ENCODE measurements at places on chromosomes 6 and 20.

DNA sequence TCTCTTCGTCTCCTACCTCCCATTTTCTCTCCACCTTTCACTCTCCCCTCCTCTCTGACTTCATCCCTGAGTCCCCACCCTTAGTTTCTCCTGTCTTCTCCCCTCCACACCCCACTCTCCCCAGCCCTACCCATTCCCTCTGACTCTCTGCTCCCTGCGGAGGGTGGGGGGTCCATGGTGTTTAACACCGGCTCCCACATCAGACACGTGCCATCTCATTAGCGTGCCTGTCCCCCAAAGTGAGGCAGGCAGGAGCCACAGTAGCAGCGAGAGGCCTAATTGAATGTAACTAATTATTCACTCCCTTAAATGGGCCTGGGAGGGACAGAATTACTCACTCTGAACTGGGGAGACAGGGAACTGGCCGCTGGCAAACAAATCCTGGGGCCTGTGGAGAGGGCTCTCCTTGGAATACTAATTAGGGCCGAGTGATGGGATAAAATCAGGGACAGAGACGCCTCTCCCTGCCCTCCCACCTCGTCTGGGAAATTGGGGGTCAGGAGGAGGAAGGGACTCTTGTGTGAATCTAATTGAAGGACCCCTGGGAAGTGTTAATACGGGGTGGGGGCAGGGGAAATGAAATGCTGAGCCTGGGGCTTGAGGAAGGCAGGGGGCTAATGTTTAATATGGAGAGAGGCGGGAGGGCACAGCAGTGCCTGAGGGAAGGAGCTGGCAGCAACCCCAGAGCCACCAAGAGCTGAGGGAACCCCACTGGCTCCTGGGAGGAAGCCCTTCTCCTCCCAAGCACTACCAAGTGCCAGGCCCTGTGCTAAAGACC, 17.9 kb downstream of the CD40 start:
- DNase-seq = no peak

DNA sequence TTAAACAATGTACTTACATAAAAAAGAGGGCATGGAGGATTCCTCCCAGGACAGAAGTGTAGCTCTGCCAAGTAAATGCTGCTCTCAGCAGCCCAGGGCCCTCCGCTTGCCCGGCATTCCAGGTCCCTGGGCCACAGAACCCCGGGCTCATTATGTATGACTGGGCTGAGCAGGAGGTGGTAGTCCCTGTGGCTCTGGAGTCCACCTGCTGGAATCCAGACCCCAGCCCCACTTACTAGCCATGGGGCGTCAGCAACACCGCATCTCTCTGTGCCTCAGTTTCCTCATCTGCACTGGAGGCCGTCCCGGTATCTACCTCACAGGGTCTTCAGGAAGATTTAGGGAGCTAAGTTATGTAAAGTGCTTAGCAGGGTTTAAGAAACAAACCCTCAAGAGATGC, 55.4 kb downstream of the PSMG4 start:
- no peak for DNase-seq

GRCh38 chr6:52611833-52612232, 35.0 kb upstream of the TRAM2 start:
- DNase-seq = no peak

DNA sequence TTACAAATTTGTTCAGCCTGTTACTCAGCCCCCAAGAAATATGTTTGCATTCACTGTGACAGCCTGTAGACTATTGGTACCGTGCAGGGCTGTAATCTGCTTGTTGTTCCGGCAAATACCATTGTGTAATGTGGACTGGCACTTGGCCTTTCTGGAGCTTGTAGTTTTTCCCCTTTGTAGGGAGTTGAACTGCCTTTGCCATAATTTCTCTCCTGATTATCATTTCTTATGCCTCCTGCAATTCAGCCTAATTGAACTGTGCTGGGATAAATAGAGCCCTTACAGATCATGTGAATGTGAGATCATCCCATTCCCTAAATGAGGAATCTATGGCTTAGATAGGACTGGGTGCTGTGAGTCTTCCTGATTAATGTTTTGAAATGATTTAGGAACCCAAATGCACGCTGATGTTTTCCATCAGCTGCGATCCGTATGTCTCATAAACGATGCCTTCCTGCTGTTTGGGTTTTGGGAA, 185.1 kb downstream of the JARID2 start:
- no peak for DNase-seq

GRCh38 chr6:144033816-144034735, 26.0 kb upstream of the PLAGL1 start:
- no peak for DNase-seq

GRCh38 chr6:148382861-148383260, 40.2 kb downstream of the SASH1 start:
- DNase-seq = no peak

GRCh38 chr20:4045082-4045481, 29.7 kb upstream of the RNF24 start:
- no peak for DNase-seq

DNA sequence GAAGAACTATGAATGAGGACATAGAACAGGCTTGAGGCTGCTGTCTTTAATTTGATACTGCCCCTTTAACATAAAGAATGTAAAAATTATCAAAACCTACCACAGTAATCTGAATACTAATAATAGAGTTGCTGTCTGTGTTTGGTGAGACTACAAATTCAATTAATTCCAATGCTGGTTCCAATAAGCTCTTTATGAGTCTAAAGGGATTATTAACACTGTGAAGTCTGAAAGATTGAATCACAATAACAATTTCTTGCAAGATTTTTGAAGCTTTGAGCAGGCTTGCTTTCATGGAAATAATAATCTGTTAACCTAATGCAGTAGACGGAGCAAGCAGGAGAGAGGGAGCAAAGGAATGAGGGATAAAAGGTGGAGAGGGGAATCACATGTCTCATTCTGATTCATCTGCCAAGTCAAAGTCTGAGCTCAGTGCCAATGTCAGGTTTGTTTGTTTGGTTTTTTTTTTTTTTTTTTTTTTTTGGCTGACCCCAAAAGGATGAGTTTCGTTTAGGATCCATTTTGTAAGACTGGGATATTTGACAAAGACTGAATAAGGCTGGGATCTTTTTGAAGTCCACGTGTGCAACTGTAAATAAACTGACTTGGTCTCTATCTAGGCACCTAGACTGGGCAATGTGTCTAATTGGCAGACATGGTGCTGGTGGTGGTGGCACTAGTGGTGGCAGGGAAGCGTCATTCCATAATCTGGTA, 211.6 kb downstream of the RNF144B start:
- DNase-seq = no peak

DNA sequence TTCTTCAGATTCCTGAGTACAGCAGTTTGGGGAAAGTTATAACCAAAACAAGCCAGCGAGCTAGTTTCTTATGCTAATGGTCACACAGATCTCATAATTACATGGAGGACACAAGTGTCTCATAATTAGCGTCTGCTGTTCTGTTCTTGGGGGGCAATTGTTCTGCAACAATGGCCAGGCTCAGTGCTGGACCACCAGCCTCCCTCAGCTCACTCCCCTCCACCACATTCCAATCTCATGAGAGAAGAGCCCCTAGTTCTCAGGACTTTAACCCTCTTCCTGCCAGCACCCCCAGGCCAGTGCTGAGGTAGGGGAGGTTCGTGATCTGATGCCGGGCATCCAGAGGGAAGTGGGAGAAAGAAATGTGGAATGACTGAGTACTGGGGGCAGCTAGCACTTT, 20.2 kb upstream of the TOX2 start:
- no peak for DNase-seq

GRCh38 chr6:36978421-36979346, 7.3 kb downstream of the MTCH1 start:
- no peak for DNase-seq

DNA sequence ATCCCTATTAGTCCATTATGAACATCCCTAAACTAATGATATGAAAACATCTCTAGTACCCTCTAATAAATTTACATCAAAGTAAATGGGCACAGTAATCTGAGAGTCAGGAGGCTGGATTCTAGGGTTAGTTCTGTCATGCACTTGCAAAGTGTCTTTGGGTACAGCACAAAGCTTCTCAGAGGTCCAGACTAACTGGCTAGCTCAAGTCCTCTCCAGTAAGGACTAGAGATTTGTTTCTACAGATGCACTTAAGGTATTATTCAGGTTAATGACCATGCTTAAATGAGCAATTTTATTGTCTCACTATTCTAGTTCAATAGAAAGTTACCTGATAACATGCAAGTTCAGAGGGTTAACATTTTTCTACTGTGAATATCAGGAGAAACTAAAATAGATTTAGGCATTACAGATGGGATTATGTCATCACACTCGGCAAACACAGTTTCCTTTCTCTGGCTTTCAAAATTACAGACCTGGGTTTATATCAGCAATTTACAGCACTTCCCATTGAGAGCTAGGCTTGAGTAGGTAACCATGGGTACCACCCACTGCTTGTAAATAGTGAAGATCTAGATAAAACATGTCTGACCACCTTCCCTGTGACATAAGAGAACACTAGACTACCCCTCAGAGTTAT, 402.9 kb upstream of the RUNX2 start:
- DNase-seq = no peak

DNA sequence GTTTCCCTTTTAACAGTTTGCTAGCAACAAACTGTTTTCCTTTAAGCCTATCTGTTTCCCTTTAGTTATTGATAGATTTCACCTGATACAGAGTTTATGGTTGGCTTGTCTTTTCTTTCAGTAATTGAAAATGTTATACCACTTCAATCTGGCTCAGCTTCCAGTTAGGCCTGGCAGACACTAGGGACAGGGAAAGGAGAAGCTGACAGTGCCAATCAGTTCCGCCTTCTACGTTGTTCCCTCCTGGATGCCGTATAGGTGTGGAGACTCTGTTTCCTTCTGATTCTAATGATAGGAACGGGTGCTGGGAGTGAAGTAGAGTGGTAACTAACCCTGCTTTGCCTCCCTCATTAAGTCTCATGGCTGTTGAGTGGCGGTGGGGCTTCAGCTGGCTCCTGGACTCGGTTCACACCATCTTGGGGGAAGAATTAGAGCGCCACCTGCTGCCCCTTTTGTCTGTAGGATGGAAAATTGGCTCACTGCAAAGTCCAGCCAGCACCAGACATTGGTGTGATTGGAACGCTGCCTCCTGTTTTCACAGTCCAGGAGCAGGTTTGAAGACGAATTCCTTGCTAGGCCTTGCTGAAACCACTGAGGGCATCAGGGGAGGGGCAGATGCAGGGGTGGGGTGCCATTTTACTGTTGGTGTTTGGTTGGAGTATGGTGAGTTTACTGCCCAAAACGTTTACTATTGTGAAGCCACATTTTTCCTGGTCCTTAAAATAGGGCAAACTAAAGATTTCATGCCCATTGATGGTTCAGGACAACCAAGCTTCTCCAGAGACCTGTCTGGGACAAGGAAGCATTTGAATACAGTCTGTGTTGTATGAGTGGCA, 1729.5 kb downstream of the GRIK2 start:
- peak; percentile 27 for DNase-seq

DNA sequence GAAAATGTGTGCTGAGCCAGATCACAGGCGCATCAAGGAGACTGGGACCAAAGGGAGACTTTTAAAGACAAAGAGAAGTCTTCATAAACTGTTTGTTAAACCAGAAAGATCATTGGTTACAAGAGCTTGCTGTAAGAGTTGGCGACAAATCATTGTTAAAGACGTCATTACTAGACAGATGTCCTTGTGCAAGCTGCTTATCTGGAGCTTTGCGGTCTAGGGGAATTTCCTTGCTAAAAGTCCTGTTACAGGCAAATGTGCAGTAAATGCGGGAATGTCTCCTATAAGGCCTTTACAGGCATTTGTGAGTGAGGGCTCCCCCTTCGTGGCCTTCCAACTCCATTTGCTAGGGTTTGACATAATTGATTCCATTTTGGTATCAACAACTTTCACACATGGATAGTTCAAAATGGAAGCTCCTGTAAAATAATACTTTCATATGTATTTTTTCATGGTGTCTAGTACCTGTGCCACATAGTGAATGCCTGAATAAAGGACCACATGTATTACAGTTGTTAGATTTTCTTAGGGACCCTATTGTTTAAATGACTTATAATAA, 362.4 kb downstream of the UTRN start:
- DNase-seq = no peak

- no peak for DNase-seq
These were observed 3.9 kb downstream of the OTOR start for GRCh38 chr20:16752082-16752481.

- DNase-seq = no peak
These were observed 184.6 kb downstream of the SMOC2 start for GRCh38 chr6:168625602-168626001.

- DNase-seq = no peak
These were observed 644.3 kb downstream of the HDGFL1 start for GRCh38 chr6:23213651-23214050.

GRCh38 chr6:96923400-96923799, 1.1 kb upstream of the KLHL32 start:
- DNase-seq = no peak

GRCh38 chr6:44712353-44713111, 325.0 kb downstream of the CDC5L start:
- DNase-seq = no peak

DNA sequence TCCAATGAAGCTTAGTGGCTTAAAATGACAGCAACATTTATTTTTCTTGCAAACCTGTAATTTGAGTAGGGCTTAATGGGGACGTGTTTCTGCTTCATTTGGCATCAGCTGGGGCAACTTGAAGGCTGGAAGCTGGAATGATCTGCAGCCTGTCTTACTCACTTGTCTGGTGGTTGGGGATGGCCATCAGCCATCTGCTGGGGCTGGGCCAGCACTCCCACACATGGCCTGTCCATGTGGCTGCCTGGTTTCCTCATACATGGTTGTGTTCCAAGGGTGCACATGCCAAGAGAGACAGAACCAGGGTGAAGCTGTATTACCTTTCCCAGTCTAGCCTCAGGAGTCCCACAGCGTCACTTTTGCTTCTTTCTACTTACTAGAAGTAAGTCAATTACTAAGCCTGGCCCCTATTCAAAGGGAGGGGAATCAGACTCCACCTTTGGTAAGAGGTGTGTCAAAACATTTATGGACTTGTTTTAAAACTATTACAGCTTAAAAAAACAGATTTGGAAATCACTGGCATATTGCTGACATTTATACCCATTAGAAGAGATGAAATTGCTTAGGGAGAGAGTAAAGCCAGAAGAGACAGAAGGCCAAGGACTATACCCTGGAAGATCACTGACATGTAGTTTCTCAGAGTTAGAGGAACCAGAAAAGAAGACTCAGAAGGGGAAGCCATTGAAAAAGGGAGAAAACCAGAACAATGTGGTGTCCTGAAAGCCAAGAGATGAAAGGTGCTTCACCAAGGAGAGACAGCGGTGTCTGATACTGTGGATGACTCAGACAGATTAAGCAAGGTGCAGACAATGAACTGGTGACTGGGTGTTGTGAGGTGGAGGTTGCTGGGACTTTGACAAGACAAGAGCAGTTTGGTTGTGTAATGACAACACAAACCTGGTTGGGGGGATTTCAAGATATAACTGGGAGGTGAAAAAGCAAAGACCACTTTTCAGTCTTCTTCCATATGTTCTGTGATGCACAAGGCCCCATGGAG, 345.2 kb downstream of the GJA1 start:
- peak; percentile 5 for DNase-seq

- no peak for DNase-seq
These were observed 133.3 kb downstream of the WDR27 start for GRCh38 chr6:169568314-169569087.
